Stimulated activated CD4-positive, alpha-beta T cell treated with anti-CD3 and anti-CD28 coated beads, Interleukin-12 subunit alpha, Interleukin-12 subunit beta, amount 100 ng/mL, for 48 hours (primary cell): ENCODE measurements at places on chromosomes 5 and 9.

GRCh38 chr5:141960018-141960417, 2.0 kb upstream of the PCDH12 start:
- DNase-seq: no peak

GRCh38 chr5:116135344-116135743, 50.5 kb downstream of the COMMD10 start:
- DNase-seq: no peak

GRCh38 chr5:174789596-174789995, 65.2 kb downstream of the MSX2 start:
- no peak for DNase-seq

DNA sequence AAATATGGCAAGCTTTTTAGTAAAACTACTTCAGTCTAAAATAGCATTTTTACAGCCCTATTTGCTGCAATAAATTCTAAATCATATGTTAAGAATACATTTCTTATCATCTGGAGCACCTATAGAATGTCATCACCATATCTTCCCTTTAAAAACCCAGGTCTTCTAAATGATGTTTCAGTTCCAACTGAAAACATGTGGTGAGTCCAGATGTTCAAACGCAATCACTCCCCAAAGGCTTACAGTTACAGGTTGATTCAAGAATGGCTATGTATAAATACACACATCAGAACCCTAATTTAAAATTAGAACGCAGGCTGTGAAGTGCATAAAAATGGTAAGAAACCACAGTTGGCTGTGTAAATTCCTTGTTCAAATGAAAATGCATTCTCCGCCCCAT, 796.3 kb downstream of the MAT2B start:
- no peak for DNase-seq

DNA sequence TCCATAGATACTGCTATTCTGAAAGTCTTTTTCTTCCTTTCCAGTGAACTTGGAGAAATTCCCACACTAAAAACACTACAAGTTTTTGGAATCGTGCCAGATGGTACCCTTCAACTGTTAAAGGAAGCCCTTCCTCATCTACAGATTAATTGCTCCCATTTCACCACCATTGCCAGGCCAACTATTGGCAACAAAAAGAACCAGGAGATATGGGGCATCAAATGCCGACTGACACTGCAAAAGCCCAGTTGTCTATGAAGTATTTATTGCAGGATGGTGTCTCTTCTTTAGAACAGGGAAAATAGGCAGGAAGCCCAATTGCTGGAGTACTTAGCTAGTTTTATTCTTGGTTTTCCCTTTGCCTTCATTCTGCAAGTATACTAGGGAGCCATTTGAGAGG, 29.9 kb downstream of the SKP2 start:
- no peak for DNase-seq

GRCh38 chr9:13428766-13429165, 149.3 kb upstream of the MPDZ start:
- no peak for DNase-seq
